ENCODE measurements at places on chromosomes 16 and 17.

DNA sequence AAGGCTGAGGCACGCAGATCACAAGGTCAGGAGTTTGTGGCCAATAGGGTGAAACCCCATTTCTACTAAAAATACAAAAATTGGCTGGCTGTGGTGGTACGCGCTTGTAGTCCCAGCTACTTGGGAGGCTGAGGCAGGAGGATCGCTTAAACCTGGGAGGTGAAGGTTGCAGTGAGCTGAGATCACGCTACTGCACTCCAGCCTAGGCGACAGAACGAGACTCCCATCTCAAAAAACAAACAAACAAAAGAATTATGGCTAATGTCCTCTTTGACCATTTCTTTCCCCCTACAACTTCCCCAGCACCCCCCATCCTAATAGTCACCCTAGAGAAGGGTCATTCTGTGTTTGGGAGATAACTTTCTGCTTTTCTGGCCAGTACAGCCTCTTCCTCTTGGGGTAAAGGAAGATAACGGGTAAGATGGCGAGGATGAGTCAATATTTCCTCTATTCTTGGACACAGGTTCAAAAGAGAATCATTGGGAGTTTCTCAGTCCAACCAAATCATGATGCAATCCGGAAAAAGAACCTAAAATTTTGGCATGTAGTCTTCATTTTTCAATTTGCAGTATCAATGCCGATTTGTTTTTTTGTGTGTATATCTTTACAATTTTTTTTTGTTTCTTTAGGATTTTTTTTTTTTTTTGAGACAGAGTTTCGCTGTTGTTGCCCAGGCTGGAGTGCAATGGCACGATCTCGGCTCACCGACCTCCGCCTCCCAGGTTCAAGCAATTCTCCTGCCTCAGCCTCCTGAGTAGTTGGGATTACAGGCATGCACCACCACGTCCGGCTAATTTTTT, 107.6 kb upstream of the MED13 start:
- no peak for DNase-seq

GRCh38 chr17:46768540-46768870, 50.0 kb downstream of the WNT3 start:
- no peak for DNase-seq

DNA sequence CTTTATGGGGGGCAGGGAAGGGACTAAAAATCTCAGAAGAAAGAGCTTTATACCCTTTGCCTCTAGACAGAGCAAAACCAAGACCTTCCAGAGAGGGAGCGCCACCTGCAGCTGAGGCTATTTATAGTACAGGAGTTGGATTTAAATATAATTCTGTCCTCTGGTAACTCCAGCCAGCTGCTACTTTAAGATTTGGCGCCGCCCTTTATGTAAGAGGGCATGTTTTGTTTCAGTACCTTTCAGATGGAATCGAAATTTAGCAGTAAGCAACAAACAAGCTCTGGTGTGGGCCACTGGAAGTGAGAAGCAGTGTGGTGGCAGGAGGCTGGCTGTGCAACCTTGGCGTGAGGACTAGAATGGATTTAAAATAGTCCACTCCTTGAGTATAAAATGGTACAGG, 5.2 kb upstream of the GUCY2D start:
- DNase-seq, result peak; percentile 51

DNA sequence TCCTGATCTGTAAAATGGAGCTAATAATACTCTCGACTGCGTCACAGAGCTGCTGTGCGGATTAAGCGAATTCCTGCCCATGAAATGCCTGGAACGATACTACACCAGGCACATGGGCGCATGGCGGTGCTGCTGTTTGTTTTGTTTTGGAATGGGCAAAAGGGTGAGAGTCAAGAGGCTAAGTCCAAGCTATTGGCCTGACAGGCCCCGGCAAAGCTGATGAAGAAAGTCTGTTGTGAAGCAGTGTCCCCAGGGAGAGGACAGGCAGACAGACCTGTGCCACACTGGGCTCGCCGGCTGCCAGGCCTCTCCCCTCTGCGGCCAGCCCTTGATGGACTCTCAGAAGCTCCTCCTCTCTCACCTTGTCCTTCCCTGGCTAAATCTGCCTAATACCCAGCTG, 31.3 kb upstream of the RASD1 start:
- DNase-seq, result no peak

GRCh38 chr17:35373984-35374765, 754 bp upstream of the SLFN11 start:
- DNase-seq, result no peak

GRCh38 chr16:87563022-87563421, 39.3 kb upstream of the JPH3 start:
- DNase-seq, result no peak

DNA sequence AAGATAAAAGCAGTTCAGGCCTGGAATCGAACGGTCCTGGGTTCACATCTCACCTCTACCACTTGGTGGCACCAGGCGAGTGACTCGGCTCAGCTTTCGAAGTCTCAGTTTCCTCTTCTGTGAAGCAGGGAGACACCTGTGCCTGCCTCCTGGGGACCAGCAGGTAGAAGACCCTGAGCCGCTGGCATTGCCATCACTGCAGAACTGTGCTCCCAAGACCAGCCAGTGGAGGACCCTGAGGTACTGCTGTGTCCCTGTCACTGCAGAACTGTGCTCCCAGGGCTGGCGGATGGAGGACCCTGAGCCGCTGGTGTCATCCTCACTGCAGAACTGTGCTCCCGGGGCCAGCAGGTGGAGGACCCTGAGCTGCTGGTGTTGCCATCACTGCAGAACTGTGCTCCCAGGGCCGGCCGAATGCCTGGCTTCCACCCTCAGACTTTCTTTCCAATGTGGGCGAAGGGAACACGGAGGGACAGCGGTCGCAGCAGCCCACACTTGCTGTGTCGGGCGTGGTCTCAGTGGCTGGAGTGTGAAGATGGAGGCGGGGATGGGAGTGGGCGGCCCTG, 8.7 kb upstream of the SLC7A5 start:
- DNase-seq, result no peak

DNA sequence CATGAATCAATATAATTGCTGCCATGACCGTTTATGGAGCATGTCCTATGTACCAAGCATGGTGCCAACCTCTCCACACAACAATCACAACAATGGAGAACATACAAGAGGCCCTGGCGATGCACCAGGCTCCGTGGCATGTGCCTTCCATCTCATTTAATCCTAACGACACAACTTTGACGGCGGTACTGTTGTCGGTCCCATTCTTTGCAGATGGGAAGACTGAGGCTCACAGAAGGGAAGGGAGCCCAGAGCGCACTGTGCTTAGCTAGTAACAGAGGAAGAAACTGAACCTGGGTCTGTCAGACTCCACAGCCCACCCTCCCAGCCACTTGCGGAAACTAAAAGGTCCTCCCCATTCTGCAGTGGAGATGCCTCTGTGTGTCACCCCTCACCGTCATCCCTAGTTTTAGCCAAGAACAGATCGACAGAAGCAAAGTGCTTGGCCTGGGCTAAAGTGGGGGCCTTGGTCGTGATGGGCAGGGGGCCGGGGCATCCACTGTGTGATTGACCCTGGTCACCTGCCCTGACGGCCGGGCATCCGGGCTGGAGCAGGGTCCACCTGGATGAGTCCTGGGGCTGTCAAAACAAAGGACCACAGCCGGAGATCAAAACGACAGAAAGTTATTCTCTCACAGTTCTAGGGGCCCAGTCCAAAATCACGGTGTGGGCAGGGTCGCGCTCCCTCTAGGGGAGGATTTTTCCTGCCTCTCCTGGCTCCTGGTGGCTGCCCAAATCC, 183.9 kb downstream of the C16orf95 start:
- no peak for DNase-seq

- no peak for DNase-seq
These were observed 42.0 kb upstream of the RPL38 start for GRCh38 chr17:74161503-74161875.

DNA sequence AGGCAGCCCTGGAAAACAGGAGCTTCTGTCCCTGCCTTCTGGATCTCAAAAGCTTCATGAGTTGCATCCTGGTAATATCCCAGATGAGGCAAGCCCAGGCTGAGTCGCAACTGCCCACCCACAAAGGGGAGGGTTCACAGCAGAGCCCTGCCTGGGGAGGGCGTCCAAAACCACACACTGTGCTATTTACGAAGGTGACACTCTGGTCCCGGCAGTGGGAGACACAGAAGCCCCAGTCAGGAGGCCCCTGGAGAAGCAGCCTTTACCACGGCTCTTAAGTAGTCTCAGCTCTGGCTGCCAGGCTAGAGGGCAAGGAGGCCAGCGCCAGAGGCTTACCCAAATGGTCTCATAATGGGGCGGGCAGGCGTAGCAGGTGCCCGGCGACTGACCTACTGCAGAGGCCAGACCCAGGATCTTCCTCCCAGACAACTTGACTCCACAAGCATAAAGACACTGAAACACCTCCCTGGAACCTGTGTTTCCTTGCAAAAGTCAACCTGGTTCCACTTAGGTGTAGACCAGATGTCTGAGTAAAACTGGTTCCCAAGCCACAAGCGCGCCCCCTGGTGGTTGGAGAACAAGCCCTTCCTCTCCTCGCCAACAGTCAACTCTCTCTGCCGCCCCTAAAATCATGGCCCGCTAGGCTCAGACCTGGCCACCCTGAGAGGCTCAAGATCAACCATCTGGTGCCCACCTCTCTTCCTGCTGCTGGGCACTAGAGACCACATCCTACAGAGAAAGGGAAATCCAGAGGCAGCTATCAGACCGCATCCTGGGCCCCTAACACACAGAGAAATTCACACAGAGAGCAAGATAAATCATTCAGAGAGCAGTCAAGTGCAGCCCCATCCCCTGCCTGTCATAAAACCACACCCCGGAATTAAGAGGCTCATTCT, 5.2 kb downstream of the AXIN2 start:
- peak; percentile 20 for DNase-seq

DNA sequence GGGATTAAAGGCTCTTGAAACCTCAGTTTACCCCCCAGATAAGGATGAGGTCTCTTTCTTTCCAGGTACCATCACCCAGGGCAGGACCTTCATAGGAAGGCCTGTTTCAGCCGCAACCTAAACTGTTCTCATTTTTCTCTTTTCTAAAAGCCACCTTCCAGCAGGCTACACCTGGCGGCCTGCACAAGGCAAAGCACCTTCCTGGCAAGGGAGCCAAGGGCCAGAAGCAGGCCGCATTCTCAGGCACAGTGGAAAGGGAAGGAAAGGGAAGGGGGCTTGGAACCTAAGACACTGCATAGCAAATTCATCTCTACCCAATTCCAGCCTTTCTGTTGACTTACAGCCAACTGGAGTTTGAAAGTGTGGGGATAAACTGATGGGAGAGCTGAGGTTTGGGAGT, 8.9 kb upstream of the NDEL1 start:
- no peak for DNase-seq

DNA sequence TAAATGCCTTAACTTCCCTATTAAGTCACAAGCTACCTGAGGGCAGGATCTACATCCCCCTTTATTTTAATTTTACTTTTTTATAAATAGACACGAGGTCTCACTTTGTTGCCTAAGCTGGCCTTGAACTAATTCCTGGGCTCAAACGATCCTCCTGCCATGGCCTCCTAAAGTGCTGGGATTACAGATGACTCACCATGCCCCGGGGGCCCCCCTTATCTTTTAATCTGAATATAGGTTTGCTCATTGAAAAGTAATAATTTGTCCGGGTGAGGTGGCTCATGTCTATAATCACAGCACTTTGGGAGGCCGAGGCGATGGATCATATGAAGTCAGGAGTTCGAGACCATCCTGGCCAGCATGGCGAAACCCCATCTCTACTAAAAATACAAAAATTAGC, 14.2 kb downstream of the ETV4 start:
- no peak for DNase-seq

DNA sequence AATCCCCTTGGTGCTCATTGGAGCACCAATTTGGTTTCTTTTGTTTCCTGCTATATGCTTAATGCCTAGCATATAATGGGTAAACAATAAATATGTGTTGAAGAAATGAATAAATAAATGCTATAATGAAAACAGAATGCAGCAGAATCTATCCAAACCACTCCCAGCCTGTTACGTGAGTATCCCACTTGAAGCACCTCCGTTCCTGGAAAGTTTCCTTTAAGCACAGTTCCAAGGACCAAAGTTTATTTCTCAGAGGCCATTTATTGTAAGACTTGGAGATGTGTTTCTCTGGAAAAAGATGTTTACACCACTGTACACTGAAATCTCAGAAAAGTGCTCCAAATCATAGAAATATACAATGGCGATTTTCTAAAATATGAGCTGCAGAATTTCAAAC, 187.0 kb downstream of the SOX9 start:
- DNase-seq, result no peak

DNA sequence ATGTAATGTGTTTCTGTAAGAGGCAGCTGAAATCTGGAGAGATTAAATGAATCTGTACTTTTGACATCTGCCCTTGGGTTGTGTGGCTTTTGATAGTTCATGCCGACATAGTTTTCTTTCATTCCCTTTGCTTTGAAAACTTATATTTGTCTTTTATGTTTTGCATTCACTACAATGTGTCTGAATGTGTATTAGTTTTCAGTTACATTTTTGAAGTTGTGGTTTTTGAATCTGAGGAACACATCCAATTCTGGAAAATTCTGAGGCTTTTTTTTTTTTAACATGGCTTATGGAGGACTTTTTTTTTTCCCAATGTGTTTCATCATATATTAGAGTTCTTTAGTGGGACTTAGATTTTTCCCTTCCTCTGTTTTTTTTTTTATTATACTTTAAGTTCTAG, 683.7 kb upstream of the SOX9 start:
- no peak for DNase-seq

DNA sequence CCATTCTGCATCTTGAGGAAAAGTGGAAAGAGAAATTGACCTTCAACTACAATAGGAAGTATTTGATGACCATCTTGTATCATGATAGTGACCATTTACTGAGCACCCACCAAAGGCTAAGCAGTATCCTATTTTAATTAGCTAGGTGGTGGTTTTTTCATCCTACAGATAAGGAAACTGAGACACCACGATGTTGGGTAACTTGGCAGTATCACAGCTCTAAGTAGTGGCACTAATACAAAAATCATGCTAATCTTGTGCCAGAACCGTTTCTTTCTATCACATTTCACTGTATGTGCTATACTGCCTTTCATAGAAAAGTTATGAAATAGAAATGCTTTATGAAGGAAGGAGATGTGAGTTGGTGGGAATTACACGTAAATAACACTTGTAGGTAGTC, 2.3 kb downstream of the EVI2B start:
- no peak for DNase-seq

DNA sequence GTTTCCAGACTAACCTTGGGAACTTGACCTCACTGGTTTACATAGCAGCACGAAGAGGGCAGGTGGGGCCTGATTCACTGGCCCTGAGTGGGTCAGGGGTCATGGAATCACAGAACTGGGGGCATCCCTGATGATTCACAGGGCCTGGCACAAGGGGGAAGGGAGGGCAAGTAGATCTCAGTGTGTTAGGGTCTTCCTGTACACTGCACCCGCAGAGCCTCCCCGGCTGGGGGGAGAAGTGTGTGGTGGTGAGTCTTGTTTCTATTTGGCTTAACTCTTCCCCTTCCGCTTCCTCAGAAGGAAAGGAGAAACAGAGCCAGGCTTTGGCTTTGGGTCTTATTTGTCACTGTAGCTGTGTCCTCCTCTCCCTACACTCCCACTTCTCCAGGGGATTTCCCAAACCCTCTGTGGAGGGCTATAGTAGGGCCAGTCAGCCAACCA, 3.7 kb downstream of the STARD3 start:
- DNase-seq, result no peak
